Adrenal gland (tissue), 19 donors: ENCODE measurements at places on chromosomes 11 and 22.

DNA sequence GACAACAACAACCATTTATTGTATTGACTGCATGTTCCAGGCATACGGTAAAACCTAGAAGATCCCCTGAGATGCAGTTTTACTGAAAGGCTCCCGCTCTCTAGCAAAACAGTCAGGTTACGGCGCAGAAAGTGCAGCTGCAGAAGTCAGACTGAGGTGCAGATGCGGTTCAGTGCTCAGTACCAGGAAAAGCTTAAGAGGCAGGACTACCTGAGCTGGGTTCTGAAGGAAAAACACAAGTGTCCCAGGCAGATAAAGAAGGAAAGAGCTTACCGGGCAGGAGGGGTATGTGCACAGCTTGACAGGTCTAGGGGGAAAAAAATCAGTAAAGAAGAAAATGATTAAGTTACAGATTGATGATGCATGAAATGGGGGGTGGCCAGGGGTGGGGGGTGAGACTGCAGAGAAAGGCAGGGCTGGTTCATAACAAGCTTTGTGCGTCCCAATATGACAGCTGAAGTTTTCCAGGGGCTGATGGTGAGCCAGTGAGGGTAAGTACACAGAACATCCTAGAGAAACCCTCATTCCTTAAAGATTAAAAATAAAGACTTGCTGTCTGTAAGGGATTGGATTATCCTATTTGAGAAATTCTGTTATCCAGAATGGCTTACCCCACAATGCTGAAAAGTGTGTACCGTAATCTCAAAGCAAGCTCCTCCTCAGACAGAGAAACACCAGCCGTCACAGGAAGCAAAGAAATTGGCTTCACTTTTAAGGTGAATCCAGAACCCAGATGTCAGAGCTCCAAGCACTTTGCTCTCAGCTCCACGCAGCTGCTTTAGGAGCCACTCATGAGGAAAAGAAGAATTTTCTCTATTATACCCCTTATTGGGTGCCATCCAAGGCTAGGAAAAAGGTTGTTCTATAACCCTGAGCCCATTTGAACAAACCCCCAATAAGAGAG lies 11.9 kb downstream of the LARGE1 start:
- no peak for DNase-seq

- no peak for DNase-seq
These were observed 108.1 kb downstream of the KIAA1671 start for GRCh38 chr22:25060522-25061071.

- no peak for DNase-seq
These were observed 15.8 kb downstream of the RAB36 start for GRCh38 chr22:23161029-23161428.

GRCh38 chr11:68441466-68442230 lies 18.9 kb upstream of the PPP6R3 start:
- DNase-seq: no peak

- no peak for DNase-seq
These were observed 3.4 kb downstream of the USP2 start for GRCh38 chr11:119377961-119378667.

- DNase-seq: no peak
These were observed 5.3 kb upstream of the IFITM3 start for GRCh38 chr11:325796-326591.

DNA sequence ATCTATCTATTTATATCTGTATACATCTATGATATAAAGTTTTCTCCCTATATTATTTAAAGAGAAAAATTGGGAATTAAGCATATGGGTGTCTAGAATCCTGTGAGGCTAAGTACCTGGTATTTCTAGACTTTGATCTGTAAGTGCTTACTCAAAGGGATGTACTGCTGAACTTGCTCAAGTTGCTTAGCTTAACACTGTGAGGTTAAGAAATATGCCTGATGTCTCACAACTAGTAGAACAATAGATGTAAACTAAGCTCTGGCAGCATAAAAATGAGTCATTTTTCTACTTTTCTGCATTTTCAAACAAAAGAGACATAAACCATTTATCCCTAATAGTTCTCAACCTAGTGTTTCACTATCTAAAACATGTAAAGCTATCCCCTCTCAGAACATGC lies 744.4 kb upstream of the ANO3 start:
- no peak for DNase-seq

GRCh38 chr22:26286091-26286820 lies 117.0 kb downstream of the SEZ6L start:
- DNase-seq: no peak

DNA sequence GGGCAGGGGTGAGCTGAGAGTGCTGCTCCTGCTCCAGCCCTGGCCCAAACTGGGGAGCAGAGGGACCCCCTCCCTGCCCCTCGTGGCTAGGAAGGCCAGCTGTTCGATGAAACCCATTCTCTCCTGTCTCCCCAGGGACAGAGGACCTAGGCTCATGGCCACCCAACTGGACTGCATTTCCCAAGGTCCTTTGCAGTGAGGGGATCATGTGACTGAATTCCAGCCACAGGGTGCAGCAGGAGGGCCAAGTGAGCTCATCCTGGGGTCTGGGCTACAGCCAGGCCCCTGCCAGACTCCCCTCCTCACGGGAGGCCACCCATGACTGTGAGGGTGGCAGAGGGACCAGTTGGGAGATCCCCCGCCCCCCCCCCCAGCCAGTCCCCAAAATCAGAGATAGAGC lies 777.6 kb downstream of the TBC1D22A start:
- no peak for DNase-seq

- DNase-seq: no peak
These were observed at the start of gene GALR3 for GRCh38 chr22:37823134-37823985. Gene GALR3 (plus strand): TSS chr22:37823382. CDS start chr22:37823407, 25 bp downstream.

DNA sequence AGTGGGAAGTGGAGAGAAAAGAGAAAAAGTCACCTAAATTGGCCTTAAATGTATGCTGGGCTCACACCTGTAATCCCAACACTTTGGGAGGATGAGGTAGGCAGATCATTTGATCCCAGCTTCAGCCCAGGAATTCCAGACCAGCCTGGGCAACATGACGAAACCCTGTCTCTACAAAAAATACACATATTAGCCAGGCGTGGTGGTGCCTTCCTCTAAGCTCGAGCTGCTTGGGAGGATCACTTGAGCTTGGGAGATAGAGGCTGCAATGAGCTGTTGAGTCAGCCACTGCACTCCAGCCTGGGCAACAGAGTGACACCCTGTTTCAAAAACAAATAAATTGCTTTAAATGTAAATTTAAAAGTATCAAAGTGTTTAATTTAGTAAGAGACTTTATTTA lies 3.9 kb downstream of the CBL start:
- no peak for DNase-seq

DNA sequence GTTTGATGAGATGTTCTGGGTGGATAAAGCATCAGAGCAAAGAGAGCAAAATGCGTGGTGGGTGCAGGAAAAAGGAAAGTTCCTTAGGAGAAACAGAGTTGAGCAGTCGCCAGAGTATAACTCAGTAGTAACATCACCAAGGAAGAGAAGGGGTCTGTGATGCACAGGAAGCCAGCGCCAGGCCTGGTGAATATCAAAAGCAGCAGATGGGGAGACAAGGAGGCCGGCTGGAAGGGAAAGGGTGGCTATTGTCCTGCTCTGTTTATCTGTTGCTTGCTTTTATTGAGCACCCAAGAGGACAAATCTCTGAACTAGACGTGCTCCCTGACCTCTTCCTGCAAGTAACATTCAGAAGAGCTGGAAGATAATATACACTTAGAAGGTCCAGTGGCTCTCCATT lies 52.7 kb upstream of the GRAMD1B start:
- DNase-seq: no peak

DNA sequence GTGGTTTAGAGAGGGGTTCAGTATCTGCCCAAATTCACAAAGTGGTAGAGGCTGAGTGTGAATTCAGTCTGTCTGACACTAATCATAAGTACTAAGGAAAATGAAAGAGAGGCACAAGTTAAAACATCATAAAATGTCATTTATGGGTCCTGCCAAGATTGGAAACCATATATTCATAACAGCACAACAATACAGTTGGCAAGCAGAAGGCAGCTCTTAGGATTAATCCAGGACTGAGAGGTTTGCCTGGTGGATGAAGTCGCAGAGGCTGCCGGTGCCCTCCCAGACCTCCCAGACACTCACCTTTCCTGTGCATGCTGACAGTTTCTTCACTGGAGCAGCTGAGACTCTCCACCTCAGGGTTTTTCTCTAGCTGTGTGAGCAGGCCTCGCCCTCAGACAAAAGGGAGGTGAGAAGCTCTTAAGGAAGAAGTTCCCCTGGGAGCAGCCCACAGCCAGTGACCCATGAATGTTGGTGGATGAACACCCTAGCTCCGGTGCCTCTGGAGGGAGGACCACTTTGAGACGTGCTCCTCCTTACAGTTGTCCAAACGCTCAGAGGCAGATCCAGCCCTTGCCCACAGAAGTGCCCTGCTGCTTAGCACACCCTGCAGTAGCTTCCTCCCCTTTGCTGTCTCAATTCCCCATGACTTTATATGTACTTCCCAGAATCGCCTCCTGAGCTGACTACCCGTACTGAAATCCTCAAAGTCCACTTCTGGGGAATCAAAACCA lies 43.7 kb downstream of the MAML2 start:
- DNase-seq: no peak

- DNase-seq: no peak
These were observed 10.7 kb upstream of the NAP1L4 start for GRCh38 chr11:3002871-3003270.

DNA sequence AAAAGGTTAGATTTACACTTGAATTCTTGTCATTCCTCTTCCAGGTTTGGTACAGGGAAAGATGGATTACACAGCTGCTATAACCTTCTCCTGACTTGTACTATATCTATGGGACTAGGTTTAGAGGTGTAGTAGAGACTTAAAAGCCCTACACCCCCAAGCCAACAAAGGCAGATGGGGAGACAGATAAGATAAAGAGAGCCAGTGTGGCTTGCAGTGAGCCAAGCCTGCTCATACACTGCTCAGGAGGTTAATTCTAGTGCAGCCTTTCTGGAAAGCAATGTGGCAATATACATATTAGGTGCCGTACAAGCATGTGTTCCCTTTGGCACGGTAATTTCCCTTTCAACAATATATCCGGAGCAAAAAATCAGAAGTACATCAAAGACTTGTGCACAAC lies 10.8 kb downstream of the SIK3 start:
- no peak for DNase-seq

GRCh38 chr11:25860677-25861450 lies 471.1 kb upstream of the ANO3 start:
- no peak for DNase-seq

- no peak for DNase-seq
These were observed 35.2 kb upstream of the CREB3L1 start for GRCh38 chr11:46242041-46242951.

- no peak for DNase-seq
These were observed 87.1 kb downstream of the ABTB2 start for GRCh38 chr11:34270711-34271110.

- DNase-seq: no peak
These were observed 22.8 kb downstream of the PICALM start for GRCh38 chr11:86046116-86046515.

DNA sequence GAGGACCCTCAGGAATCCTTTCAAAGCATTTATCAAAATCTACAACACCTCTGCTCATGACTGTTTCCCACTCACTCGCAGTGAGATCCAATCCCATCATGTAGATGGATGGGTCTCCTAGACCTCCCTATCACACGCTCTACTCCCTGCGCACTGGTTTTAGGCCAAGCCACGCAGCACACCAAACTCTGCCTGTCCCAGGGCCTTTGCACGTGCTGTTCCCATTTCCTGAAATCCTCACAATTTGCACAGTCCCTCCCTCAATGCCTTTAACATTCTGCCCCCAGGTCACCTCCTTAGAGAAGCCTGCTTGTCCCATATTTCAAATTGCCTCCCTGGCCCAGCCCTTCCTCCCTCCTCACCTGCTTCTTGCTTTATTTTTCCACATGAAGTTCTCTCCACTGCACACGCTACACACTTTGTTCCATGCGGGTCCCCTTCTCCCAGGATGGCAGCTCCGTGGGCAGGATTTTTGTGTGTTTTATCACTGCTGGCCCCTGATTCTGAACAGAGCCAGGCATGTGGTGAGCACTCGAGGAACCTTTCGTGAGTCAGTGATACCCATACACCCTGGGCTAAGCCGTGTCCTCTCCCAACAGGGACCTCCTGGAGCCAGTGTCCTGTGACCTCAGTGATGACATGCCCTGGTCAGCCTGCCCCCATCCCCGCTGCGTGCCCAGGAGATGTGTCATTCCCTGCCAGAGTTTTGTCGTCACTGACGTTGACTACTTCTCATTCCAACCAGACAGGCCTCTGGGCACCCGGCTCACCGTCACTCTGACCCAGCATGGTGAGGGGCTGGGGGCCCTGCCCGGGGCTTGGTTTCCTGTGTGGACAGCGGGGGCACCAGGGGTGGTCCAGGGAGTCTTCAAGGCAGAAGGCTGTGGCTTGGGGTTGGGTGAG lies 12.2 kb downstream of the CSF2RB start:
- no peak for DNase-seq

DNA sequence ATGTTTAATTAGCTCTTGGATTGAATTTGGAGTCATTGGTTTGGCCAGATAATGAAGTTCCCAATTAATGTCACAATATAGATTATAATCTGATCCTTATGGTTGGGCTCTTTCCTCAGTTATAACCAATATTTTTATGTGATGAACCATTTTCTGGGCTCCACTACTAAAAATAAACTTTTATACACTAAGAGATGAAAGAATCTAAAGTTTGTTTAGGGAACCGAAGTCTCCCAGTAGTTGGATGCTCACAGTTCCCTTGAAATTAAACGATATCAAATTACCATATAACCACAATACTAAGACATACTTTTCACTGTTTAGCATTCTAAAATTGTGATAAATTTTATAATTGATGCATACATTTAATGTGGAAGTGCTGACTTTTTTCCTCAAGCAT lies 47.0 kb upstream of the ARHGAP42 start:
- no peak for DNase-seq

- no peak for DNase-seq
These were observed 516.9 kb downstream of the CNTN5 start for GRCh38 chr11:99537681-99538080.

GRCh38 chr11:19805376-19805775 lies 92.7 kb downstream of the NAV2 start:
- no peak for DNase-seq

GRCh38 chr11:19786644-19787043 lies 74.0 kb downstream of the NAV2 start:
- no peak for DNase-seq

- DNase-seq: no peak
These were observed 10.3 kb upstream of the CCDC86 start for GRCh38 chr11:60831501-60832079.

- DNase-seq: no peak
These were observed 46.4 kb downstream of the ME3 start for GRCh38 chr11:86625981-86626380.

DNA sequence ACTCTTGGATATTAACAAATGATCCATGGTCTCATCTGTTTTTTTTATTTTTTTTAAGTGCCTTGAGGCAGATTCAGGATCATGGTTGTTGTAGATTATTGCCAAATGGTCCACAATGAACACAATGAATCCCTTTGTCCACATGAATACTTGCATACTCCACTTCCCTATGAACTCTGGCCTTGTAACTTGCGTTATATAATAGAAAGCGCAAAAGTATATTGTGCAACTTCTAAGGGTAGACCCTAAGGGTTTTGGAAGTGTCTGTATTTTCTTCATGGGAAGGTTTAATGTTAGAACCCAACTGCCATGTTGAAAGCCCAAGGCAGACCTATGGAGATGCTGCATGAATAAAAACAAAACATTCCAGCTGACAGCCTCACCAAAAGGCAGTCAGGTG lies 8.1 kb upstream of the OR5AL1 start:
- no peak for DNase-seq
